ENCODE measurements at places on chromosomes 13 and 19.

- DNase-seq: no peak
These were observed 45.9 kb downstream of the MBD3L1 start for GRCh38 chr19:8877854-8878705.

GRCh38 chr19:42066075-42066754 is 3.8 kb downstream of the GRIK5 start:
- DNase-seq: no peak

DNA sequence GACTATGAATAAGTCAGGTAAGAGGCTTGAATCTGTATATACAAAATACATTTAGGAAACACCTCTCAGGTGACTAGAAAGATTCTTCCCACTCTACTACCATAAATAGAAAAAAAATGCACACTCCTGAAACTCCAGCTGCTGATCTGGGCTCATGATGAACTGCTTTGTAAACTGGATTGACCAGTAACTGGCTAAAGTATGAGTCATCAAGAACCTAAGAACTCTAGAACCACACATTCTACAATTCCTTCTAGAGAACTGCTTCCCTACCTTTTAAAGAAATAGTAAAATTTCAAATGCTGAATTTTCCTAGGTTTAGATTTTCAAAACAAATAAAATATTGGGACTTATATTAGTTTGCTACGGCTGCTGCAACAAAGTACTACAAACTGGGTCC is 55.2 kb downstream of the ELF1 start:
- no peak for DNase-seq

DNA sequence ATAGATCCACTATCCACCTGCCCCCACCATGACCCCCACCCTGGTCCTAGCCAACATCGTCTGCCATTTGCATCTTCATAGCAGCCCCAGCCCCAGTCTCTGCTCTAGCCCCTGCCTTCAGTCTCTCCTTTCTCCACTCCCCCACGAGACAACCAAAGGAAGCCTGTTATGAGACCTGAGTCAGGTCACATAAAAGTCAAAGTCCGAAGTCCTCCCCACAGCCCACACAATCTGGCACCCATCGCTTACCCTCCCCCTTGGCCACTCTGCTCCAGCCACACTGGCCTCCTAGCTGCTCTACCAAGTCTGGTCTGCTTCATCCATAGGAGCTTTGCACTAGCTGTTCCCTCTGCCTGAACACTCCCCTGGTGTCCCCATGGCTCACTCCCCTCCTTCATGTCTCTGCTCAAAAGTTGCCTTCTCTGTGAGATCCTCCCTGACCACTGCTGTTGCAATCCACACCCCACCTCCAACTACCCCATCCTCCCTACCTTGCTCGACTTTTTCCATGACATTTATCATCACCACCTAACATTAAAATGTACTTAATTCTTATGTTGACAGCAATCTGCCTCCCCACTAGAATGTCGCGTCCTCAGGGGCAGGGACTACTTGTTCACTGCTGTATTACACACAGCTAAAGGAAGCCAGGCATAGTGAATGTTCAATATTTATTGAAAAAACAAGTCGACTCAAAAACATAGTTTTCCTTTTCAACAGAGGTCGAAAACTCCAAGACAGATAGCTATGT is 1.2 kb upstream of the PLEKHG2 start:
- DNase-seq: no peak

- no peak for DNase-seq
These were observed 20.6 kb downstream of the UBE2L5 start for GRCh38 chr13:30442926-30443325.

GRCh38 chr13:98751367-98751782 is 1.1 kb downstream of the SLC15A1 start:
- no peak for DNase-seq

GRCh38 chr13:77979721-77980385 is 61.2 kb upstream of the EDNRB start:
- no peak for DNase-seq

GRCh38 chr19:55305983-55306562 is 19.1 kb downstream of the TMEM150B start:
- DNase-seq: no peak

- DNase-seq: no peak
These were observed 8.0 kb downstream of the SSBP4 start for GRCh38 chr19:18427080-18427742.

DNA sequence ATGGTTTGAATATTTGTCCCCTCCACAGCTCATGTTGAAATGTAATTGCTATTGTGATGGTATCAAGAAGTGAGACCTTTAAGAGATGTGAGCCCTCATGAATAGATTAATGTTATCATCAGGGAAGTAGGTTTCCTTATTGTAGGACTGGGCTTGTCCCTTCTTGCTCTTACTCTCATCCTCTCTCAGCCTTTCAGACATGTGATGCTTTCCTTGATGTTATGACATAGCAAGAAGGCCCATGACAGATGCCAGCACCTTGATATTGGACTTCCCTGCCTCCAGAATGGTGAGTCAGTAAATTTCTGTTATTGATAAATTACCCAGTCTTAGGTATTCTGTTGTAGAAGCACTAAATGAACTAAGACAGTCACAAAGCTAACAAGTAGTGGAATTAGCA is 5.7 kb upstream of the ZMYM2 start:
- DNase-seq: no peak

DNA sequence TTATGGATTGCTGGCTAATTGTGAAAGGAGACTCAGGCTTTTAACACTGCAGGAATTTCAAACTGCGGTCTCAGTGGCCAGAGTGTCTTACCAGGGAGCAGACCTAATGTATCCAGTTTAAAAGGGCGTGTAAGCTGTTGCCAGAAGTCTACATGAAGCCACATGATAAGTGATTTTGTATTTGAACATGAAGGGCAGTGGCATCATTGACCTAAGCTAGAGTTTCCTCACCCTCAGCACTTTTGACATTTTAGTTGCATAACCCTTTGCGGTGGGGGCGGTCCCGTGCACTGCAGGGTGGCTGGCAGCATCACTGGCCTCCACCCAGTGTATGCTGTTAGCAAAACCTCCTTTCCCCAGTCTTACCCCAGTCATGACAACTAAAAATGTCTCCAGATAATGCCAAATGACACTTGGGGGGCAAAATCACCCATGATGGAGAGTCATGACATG is 23.7 kb upstream of the GPR18 start:
- peak; percentile 34 for DNase-seq

DNA sequence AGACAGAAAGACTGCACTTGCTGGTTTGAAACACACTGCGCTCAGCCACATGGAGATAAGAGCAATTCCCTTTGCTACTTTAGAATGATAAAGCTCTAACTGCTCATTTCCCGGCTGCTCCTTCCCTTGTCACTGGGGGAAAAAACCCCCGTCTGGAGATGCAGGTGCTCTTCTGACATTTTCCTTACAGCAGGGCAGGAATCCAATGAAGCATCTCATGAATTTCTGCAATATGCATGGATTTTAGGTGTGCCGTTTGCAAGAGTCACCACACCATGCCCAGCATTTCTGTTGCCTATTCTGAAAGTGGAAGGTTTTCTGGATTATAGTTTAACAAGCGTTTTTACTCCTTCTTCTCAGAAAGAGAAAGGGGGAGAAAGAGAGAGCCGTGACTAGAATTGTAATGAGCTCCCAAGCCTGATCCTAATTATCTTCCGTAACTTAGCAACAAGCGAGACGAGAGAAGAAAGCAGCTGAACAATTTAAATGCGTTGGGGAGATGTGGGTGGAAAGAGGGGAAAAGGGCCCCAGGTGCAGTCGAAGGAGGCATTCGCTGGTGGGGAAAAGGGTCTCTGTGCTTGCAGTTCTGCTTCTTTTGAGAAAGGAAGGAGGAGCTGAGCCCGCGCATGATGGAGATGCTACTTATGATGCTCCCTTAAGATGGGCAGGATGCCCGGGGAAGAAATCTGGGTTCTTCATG is 76.6 kb upstream of the SPATA13 start:
- DNase-seq: no peak

DNA sequence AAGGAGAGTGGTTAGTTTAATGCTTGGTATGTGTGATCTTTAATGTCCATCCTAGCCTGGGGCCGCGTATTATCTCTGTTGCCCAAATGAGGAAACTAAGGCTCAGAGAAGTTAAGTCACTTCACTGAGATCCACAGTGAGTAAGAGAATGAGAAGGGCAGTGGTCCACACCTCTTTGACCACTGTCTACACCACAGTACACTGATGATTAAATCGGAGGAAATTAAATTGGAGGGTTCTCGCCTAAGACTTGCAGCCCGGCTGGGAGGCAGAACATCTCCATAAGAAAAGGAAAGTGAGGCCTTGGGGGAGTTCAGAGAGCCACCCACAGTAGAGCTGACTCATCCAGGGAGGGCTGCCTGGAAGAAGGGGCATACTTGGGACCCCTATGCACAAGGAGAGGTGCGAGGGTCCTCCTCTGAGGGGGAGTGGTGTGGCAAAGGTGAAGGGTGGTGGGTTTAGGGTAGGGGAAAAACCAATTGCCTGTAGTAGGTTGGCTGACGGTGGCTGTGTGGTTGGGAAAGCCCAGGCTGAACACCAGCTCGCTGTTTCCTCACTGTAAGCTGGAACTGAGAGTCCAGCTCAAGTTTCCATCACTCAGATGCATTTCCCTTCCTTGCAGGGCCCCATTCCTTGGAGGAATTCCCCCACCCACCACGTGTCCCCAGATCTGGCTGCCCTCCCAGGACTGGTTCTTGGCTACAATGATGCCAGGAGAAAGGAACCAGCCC is 15.0 kb upstream of the DHRS12 start:
- DNase-seq: peak; percentile 39

DNA sequence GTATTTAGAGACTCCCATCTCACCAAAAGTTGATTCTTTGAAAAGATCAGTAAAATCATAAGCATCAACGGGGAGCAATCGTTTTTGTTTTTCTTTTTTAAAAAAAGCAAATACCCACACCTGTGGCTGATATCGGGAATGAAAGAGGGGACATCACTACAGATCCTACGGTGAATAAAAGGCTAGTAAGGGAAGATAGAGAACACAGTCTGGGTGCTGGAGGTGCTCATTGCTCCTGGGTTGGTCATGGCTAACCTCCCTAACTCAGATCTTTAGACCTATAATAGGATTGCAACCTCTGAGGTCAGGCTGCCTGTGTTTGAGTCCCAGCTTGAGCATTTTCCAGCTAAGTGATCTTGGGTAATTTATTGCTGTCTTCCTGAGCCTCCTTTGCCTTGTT is 1.1 kb downstream of the EHD2 start:
- DNase-seq: no peak

- DNase-seq: no peak
These were observed 5.0 kb downstream of the ADAT3 start for GRCh38 chr19:1910177-1910576.

- DNase-seq: no peak
These were observed 17.7 kb upstream of the CNFN start for GRCh38 chr19:42407816-42408175.

All from stimulated activated CD8-positive, alpha-beta memory T cell treated with anti-CD3 and anti-CD28 coated beads, Interleukin-4, amount 100 ng/mL, for 24 hours (primary cell).